Endothelial cell of umbilical vein (primary cell): ENCODE measurements at places on chromosomes 12 and 14.

- peak; percentile 88 for DNase-seq
These were observed 301.1 kb downstream of the DUSP6 start for GRCh38 chr12:89051065-89051677.

DNA sequence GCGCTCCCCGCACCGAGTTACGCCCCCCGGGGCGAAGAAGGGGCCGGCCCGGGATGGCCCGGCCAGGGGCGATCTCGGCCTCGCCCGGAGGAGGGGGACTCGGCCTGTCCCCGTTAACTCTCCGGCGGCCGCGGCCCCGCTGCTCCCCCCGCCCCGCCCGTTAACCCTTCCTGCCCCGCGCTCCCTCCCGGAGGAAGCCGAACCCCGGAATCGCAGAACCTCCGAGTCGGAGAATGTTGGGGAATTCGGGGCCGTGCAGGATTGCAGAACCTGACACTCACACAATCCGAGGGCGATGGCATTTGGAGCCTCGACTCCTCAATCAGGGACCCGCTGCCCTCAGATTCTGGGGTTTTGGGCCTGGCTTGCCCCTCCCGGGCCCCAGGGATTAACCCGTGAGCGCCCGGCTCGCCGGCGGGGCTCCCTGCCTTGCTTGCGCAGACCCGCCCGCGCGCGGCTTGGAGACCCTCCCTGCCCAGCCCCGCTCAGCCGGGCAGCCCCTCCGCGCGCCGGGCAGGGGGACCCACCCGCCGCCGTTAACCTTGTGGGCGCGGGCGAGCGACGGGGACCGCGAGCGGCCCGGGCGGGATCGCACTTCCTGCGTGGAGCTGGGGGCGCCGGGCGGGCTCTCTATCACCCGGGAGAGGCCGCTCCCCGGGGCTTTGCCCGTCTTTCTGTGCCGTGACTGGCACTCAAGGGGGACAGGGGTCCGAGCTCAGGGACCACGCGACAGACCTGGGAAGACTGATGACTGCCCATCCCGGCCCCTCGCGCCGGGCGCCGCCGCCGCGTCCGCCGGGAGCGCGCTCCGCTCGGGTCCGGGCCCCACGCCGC lies 18.8 kb downstream of the BEGAIN start:
- DNase-seq, result no peak

GRCh38 chr14:74660167-74660566 lies 48.1 kb upstream of the LTBP2 start:
- DNase-seq, result peak; percentile 31

DNA sequence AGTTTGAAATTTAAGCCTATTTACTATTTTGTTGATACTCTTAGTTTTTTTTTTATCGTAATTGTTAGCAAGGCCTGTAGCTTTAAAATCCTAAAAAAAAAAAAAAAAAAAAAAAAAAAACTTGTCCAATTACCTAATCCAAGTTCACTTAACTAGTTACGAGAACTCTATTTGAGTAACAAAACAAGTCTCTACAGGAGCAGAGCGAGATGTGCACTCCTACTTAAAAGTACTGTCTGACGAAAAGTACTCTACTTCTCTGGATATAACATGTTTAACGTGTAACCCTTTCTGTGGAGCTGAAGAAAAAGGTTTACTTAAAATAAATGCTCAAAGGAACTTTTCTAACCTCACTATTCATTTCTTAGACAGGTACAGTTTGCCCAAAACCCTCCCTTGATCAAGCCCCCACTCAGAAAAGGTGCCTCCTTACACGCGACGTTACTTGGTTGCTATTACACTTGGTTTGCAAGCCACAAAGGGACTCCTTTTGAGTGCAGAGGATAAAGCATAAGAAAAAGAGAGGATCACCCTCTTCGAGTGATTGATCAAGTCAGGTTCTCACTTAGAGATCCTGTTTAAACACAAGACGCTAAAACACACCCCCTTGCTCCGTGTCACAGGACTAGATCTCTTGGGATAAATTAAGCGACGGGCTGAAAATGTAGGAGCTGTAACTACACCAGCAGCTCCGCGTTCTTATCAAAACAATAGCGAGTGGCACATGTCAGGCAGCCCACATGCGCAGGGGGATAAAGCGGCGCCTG lies 2.2 kb downstream of the BAZ1A start:
- no peak for DNase-seq

DNA sequence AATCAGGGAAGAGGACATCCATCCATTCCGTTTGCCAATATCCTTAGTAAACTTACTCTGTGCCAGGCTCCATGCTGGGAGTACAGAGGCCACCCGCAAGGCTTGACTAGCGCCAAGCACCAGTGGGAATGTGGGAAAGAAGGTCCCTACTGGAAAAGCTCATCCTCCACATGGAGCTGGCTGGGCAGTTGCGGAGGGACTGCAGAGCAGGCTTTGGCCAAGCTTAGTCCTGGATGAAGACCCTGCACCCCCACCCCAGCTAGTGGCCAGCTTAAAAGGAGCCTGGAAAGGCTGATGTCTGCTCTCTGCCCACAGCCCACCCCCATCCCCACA lies 22.4 kb upstream of the EIF2B2 start:
- DNase-seq, result peak; percentile 43

- no peak for DNase-seq
These were observed 40.2 kb upstream of the EMP1 start for GRCh38 chr12:13156277-13156676.

- DNase-seq, result no peak
These were observed 33.7 kb downstream of the FAM186A start for GRCh38 chr12:50362671-50363070.

GRCh38 chr12:118068445-118068844 lies 7.5 kb upstream of the WSB2 start:
- DNase-seq, result no peak

GRCh38 chr14:55366271-55366670 lies 45.4 kb downstream of the ATG14 start:
- peak; percentile 9 for DNase-seq

- DNase-seq, result no peak
These were observed 39.1 kb downstream of the SLC8A3 start for GRCh38 chr14:70149596-70150165.

GRCh38 chr12:132415327-132416120 lies 74.4 kb upstream of the FBRSL1 start:
- no peak for DNase-seq

DNA sequence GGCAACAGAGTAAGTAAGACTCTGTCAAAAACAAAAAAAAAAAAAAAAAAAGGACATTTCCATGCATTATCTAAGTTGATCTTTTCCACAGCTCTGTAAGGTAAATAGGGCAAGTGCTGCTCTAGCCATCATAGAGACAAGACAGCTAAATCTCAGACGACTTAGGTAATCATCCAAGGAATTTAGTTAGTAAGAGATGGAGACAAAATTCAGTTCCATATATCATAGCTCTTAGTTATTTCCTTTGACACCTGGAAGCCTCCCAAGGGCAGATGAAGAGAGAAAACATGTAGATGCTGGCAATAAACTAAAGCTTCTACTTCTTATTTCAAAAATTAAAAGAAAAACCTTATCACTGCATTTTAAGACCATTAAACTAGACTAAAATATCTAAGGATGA lies 48.7 kb downstream of the ST8SIA1 start:
- DNase-seq, result no peak

DNA sequence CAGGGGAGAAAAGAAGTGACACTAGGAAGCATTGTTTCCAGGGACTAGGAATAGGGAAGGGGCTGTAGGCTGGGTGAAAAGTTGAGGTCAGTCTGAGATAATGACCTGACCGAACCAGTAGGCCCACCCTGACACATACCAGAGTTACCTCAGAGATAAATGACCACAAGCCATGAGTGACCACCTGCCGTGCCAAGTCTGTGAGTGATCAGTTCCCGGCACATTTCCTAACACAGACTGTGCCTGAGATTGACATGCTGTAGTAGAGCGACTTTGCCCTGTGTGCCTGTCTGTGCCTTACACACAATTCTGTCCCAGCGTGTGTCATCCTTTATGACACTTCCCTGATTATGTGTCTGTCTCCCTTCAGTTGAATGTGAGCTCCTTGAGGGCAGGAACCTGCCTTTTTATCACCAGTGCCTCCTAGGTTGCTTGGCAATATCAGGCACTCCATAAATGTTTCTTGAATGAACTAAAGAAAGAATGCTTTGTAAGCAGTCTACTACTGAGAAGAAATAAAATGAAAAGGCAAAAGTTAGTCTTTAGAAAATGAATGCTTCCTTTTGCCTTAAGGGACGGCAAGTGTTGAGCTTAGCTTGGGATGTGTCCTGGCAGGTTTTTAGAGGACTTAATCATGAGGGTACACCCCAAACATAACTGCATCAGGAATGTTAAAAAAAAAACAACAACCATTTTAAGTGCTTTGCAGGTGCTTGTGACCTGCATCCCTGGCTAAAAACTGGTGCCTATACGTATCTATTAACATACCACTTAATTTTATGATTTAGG lies 9.6 kb upstream of the SSPN start:
- DNase-seq, result no peak

GRCh38 chr14:57869617-57870016 lies 3.7 kb upstream of the SLC35F4 start:
- no peak for DNase-seq

DNA sequence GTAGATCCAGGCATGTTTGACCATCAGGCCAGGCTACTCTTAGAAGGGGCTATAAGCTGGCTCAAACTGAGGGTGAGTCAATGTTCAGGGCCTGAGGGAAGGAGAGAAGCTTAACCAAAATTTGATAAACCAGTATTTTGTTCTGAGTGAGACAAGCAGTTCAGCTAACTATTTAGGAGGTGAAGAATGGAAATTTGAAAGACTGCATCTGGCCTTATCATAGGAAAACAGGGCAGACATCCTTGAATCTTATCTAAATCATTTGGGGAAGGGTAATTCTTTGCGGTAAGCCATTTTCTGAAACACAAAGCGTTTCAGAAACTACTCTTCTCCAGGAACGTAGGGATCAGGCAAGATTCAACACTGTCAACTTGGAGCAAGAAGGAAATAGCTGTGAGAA lies 447.2 kb downstream of the SOX5 start:
- no peak for DNase-seq

- no peak for DNase-seq
These were observed 238.0 kb upstream of the ATP2B1 start for GRCh38 chr12:89946518-89947135.

- no peak for DNase-seq
These were observed 91.8 kb upstream of the FOXN3 start for GRCh38 chr14:89508863-89509262.

- DNase-seq, result no peak
These were observed 65.9 kb upstream of the NUDT4 start for GRCh38 chr12:93311827-93312226.

- DNase-seq, result no peak
These were observed 282.5 kb downstream of the PRKD1 start for GRCh38 chr14:29645117-29645516.

GRCh38 chr14:72809063-72809462 lies 84.8 kb downstream of the DPF3 start:
- no peak for DNase-seq

DNA sequence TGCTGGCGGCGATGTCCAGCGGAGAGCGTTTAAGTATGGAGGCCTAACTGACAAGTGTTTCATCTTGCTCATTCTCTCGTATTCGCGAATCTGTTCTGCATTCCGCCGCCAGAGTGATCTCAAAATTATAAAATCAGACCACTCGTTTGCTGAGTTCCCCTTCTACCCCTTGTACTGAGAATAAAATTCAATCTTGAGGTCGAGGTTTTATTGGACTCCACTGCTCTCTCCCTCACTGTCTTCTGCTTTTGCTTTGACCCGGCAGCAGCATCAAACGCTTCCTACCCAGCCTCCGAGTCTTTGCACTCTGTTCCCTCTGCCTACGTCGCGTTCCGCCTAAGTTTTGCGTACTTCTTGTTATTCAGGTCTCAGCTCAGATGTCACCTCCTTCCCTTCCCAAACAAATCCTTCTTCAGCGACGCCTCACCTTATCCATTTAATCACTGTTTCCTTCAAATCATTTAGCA lies 462 bp downstream of the KNTC1 start:
- peak; percentile 63 for DNase-seq

DNA sequence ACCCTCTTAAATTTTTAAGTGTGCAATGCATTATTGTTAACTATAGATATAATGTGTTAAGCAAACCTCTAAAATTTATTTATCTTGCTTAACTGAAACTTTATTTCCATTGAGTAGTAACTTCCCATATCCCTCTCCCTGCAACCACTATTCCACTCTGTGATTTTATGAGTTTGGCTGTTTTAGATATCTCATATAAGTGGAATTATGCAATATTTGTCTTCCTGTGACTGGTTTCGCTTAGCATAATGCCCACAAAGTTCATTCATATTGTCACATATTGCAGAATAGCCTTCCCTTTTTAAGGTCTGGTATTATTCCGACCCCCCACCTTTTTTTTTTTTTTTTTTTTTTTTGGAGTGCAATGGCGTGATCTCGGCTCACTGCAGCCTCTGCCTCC lies 247.6 kb downstream of the EMP1 start:
- DNase-seq, result no peak

DNA sequence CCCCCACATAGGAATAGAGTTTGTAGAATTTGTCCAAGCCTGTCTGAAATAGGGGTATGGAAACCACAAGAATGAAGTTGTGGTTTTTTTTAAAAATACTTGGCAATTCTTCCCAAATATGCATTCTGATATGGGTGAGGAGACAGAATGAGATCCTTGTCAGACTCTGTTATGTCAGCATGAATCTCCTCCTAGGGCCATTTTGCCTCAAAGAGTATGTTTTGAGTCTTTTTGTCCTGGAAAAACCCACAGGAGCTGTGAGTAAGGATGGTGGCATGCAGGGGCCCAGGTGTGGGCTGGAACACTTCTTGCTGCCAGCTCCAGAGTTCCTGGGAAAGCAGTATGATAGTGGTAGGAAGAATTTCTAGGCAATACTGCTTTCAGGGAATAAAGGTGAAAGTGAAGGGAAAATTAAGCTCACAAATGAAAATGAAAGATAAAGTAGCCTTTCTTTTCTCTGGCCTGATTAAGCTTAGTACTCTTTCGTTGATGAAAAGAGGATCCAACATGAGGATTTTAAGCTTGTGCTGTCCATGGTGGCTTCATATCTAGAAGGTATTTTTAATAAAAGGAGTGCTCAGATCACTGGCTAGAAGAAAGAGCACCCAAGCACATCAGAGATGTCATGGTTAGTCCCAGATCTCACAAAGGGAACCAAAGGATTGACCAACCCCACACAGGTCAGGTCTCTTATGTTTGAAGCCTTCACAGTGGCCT lies 130.8 kb downstream of the LLPH start:
- DNase-seq, result no peak

DNA sequence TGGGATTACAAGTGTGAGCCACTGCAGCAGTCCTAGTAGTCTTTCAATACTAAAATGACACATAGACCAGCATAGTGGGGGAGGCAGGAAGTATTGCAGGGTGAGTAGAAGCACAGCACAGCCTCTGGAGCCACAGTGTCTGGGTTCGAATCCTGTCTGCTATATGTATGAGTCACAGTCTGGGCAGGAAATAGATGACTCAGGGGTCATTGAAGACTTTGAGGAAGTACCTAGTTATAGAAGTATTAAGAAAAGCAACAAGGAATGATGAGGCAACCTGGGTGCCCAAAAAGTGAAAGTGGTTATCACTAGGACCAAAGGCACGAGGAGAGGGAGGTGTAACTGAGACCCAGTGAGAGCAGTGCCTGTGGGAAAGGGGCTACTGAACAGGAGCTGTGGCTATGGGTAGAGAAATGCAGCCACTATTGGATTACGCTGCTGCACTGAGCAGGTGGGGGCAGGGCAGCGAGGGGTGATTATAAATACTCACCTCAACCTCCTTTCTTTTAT lies 124.0 kb downstream of the PDE3A start:
- peak; percentile 75 for DNase-seq

GRCh38 chr14:49897965-49898364 lies 5.1 kb downstream of the ARF6 start:
- DNase-seq, result no peak
